Neuronal stem cell (in vitro differentiated cells): ENCODE measurements at places on chromosomes 12 and 14.

DNA sequence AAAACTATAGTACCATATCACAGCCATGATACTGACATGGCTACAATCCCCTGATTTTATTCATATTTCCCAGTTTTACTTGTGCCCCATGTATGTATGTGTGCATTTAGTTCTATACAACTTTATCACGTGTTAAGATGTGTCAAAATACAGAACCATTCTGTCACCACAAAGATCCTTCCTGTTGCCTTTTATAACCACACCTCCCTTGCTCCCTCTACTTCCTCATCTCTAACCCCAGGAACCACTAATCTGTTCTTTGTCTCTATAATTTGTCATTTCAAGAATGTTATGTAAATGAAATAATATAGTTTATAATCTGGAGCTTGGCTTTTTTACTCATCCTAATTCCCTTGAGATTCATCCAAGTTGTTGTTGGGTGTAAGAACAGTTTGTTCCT, 358.4 kb downstream of the DPF3 start:
- H3K27me3 ChIP-seq, result no peaks in the 10 kb centered on the region
- no peak overlapping the region for H3K27ac ChIP-seq
- H3K36me3 ChIP-seq, result no peaks in the 10 kb centered on the region

DNA sequence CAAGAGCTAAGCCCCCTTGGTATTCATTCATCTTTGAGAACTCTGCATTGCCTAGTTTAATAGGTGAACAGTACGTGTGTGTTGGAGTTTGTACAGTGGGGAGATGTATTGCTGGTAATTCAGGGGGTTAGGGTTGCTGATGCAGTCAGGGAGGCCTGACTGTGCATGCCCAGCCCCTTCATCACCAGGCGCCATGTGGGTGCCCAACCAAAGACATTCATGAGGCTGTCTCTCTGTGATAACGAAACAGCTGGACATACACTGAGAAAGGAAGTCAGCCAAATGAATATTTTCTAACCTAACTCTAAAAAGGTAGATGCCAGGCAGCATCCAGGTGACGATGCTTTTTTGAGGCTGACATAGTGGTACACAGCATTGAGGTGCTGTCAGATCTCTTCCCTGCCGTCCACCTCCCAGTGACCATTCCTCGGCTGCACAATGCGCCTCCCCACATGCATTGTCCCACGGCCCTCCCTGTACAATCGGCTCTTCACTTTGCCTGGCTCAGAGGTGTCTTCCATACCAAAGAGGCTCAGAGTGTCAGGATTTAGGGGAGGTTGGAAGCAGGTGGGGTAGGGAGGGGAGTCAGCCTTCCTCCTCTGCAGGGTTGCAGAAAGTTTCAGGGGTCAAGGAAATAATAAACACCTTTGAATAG, 19.0 kb downstream of the EML1 start:
- peak overlapping the region; percentile 31 for H3K4me3 ChIP-seq
- peak overlapping the region; percentile 9 for H3K27ac ChIP-seq
- H3K4me1 ChIP-seq, result peaks cover 11% of the 10 kb centered on the region

GRCh38 chr12:131505561-131505960, 205.3 kb upstream of the SFSWAP start:
- H3K27me3 ChIP-seq, result no peaks in the 10 kb centered on the region
- no peak for DNase-seq
- H3K4me1 ChIP-seq, result peaks cover 2% of the 10 kb centered on the region

GRCh38 chr12:12513416-12514006, 49.2 kb downstream of the DUSP16 start:
- no peak for DNase-seq
- H3K27me3 ChIP-seq, result no peaks in the 10 kb centered on the region
- H3K4me1 ChIP-seq, result peaks cover 14% of the 10 kb centered on the region
- peaks cover 29% of the 10 kb centered on the region for H3K36me3 ChIP-seq

DNA sequence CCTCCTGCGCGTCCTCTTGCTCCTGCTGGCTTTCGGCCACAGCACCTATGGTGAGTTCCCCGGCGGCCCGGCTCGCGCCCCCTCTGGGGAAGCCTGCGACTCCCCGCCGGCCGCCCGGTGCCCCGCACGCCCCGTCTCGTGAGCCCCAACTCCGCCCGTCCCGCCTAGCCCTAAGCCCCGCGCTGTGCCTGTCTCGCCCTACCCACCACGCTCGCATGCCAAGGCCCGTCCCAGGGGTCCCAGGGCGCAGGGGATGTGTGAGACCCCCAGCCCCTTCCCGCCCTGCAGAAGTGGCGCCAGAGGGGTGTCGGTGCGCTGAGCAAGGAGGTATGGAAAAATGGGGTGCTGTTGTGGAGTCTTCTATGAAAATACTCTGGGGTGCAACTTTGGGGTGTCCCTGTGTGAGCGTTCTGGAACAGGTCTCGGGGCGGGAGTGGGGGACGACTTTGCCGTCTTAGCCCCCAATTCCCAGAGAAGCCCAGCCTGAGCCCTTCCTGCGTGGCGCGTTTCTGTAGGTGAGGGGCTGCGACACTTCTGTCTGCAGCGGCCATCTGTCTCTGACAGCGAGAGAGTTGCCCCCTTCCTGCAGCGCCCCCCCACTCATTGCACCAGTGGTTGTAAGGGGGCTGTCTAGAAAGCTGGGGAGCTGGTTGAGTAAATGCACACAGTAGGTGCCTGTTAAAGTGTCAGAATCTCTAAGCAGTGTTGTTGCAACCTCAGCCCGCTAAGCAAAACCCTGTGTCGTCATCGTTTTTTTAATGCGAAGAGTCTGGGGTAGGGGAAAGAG, 587 bp downstream of the DLK1 start:
- peaks cover 45% of the 10 kb centered on the region for H3K36me3 ChIP-seq
- H3K4me3 ChIP-seq, result peak overlapping the region; percentile 92
- peak overlapping the region; percentile 83 for H3K27ac ChIP-seq
- DNase-seq, result no peak
- H3K27me3 ChIP-seq, result no peaks in the 10 kb centered on the region

DNA sequence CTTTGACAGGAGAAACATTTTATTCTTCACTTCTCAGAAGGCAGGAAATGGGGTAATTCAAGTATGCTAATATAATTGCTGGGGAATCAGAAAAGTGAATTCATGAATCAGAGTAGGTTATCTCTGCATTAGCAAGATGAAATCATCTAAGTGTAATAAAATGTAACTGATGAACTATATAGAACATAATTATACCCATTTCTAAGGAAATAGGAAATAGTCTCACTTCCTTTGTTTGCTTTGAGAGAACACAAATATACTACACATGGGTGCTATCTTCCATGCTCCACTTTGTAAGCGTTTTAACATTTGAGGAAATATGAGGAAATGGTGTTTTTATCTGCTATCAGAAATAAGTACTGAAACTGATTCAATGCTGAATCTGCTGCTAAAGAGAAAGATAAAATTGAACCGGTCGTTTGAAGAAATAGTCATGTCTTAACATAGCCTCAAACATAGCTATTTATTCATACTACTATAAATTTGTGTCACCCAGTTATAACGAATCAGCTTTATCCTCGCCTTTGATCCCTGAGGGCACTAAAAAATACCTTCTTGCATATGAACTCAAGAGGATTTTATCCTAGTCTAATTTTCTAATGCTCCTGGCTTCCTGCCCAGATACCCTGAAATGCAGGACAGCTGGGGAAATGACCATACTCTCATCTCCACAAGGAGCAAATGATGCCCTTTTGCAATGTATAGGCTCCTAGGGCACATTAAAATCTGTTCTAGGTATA, 696.0 kb downstream of the C12orf50 start:
- H3K4me1 ChIP-seq, result no peaks in the 10 kb centered on the region
- H3K4me3 ChIP-seq, result no peak overlapping the region
- no peak overlapping the region for H3K27ac ChIP-seq
- H3K27me3 ChIP-seq, result no peaks in the 10 kb centered on the region
- no peaks in the 10 kb centered on the region for H3K36me3 ChIP-seq

DNA sequence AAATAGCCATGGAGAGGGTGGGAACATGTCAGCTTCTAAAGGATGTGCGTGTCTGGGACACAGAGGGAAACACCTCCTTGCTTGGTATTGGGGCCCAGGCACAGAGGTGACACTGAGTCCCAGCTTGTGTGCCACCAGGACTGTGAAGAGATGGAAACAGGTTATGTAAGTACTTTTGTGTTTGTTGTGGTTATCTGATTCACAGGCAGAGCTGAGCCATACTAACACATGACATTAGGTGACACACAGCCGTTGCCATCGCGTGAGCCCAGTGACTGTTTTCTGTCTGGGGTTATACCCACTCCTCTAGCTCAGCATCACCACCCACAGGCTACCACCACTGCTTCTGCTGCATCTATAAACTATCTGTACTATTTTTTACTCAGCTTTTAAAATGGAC, 12.1 kb upstream of the FLVCR2 start:
- no peak overlapping the region for H3K4me3 ChIP-seq
- H3K27me3 ChIP-seq, result no peaks in the 10 kb centered on the region
- no peak for DNase-seq
- H3K27ac ChIP-seq, result no peak overlapping the region
